ENCODE measurements at places on chromosomes 1 and 21.

DNA sequence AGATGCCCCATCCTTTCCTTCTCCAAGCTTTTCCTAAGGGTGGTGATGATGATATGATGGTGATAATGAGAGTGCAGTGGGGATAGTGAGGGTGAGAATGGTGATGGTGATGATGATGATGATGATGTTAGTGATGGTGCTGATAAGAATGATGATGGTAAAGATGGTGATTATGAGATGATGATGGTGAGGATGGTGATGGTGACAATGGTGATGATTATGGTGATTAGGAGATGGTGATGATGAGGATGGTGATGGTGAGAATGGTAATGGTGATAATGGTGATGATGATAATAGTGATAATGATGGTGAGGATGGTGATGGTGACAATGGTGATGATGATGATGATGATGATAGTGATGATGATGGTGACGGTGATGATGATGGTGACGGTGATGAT lies 4.0 kb downstream of the BSND start:
- DNase-seq = no peak

- no peak for DNase-seq
These were observed 172.8 kb downstream of the PTGER3 start for GRCh38 chr1:70874818-70875217.

- DNase-seq = no peak
These were observed 184.6 kb downstream of the LMO4 start for GRCh38 chr1:87513255-87513654.

- peak; percentile 83 for DNase-seq
These were observed 186.5 kb downstream of the FASLG start for GRCh38 chr1:172845371-172845770.

- no peak for DNase-seq
These were observed 38.5 kb upstream of the LDLRAP1 start for GRCh38 chr1:25504706-25505595.

- peak; percentile 51 for DNase-seq
These were observed 10.8 kb downstream of the GPR3 start for GRCh38 chr1:27403065-27403726.

DNA sequence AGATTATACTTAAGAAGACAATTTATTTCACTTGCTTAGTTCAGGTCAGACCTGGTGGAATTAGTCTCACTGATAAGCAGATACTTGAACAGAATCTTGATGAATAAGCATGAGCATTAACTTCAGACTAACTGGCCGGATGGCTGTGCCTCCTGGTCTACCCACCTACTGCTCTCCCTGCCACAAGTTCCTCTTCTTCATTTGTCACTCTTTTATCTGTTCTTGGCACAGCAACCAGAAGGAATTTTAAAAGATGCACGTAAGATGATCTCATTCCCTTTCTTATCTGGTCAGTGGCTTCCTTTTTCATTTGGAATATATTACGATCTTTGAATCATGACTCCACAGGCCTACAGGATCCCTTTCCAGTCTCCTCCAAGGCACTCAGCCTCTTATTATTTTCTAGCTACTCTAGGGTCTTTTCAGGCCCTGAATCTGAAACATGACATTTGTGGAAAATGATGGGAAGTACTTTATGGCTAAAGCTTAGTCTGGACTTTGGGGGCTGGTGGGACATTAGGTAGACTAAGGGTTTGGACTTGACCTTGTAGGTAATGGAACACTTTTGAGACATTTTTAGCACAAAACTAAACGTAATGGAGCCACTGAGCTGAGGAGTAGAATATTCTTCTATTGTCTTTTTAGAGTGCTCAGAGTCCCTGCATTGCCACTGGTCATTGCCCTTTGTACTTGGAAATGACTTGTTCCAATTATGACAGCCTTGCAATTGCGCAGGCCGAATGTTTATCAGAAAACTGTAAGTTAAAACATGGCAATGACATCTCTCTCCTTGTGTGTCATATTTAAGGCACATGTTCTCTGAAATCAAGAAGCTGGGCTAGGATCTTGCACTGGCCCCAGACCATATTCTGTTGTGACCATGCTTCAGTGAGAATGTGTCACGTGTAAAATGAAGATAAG lies 16.0 kb downstream of the ST6GALNAC3 start:
- DNase-seq = no peak

DNA sequence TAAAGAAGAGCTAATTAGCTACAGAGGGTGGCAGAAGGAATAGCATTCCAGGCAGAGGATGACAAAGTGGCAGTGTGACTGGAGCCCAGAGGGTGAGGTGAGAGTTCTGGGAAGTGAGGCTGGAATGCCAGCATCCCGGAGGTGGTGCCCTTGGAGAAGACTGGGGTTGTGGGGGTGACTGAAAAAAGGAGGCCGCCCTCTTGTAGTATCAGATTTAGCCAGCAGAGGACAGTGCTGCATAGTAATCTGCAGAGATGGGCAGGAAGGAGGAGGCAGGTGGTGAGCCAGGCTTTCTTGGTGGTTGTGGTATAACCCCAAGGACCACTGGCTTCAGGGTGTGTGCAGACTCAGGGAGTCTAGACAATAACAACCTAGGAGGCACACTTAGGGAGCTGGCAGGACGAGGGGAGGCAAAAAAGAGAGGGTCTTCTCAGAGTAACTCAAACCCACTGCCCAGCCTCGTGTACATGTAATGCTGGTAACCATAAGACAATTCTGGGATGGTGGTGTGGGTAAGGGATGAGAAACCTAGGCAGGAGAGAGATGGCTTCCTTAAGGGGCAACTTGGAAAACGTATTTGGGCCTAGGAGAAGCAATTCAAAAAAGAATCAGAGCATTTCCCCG lies 30.5 kb downstream of the MROH7 start:
- peak; percentile 68 for DNase-seq

DNA sequence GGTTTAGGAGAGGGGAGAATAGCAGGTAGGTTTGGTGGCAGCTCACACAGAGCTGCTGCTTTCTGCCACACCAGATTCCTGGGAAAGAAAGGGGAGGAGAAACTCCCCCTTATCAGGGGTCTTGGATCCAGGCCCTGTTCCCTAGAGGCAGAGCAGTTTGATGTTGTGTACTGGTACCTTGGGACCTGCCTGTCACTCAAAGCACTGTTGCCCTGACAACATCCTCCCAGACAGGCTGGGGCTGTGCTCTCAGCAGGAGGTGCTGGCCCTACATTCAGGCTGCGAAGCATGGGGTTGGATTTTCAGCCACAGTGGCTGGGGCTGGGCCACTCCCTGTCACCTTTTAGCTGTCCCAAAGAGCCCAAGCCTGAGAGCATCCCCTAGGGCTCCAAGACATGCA lies 188.0 kb downstream of the GRIK3 start:
- DNase-seq = no peak

DNA sequence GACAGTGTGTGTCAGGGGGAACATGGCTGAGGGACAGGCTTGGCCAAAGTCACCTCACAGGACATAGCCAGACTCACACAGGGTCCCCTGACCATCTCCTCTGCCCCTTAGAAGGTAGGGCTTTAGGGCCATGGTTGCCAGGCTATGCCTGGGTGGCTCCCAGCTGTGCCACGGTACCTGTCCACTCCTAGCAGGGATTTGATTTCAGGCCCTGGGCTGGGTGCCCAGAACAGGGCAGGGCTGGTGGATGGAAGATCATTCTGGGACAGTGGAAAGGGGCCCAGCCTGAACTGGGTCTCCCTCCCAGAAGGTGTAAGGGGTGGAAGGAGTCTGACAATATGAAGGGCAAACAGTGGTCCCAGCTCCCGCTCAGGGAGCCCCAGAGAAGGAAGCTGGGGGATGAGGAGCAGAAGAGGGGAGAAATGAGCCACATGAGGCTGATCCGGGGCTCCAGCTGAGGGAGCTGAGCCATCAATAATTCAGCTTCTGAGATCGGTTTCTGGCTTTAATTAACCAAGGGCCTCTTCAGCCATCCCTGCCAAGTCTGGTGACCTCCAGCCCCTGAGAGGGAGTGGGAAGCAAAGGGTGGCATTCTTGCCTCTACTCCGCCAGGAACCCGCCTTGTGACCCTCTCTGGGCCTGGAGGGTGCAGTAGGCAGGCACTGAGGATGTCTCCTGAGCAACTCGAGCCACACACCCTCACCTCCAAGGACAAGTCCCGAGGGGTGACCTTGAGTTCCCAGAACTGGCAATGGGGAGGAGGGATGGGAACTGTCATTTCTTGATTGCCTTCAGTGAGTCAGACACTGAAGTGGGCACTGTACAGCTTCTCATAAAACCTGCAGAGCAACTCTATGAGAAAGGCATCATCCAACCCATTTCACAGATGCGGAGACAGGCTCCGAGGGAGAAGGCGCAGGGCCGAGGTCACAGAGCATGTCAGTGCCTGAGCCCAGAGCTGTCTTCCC lies 2.1 kb downstream of the CD164L2 start:
- no peak for DNase-seq

- DNase-seq = no peak
These were observed 1.6 kb upstream of the FAM20B start for GRCh38 chr1:179023946-179024650.

DNA sequence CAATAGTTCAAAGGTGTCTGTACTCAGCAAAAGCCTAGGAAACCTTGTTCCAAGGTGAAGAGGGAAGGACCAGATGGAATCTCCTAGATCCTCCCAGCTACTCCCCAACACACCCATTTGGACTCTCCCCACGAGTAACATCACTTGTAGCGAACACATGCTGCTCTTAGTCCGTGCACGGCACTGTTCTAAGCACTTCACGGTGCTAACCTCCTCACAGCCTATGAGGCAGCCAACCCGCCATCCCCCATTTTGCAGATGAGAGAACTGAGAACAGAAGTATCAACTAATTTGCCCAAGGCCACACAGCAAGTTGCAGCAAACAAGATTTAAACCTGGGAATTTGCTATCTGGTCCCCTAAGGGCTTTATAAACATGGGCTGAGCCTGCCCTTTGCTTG lies 24.3 kb downstream of the MRPL37 start:
- no peak for DNase-seq

- DNase-seq = peak; percentile 28
These were observed 505 bp downstream of the LMNA start for GRCh38 chr1:156114919-156115513.

GRCh38 chr1:173477286-173478093 lies at the start of gene PRDX6:
PRDX6 (plus strand) TSS chr1:173477335; CDS start chr1:173477398, 63 bp downstream.
- DNase-seq = peak; percentile 85

DNA sequence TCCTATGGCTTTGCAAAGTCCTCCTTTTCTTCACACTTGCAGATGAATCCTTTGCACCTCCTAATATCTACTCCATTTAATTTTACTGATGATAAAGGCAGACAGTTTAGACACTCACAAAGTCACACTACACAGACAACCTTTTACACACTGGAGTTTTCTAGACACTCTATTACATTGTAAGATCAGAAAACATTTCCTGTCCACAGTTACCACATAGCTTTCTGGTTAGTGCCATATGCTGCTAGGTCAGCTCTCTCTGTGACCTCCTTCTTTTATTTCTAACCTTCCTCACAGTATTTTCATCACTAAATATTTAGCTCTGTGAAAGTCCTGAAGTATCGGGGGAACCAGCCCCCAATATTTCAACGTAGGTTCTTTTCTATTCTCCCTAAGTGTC lies 5.1 kb downstream of the SH2D1B start:
- DNase-seq = no peak

DNA sequence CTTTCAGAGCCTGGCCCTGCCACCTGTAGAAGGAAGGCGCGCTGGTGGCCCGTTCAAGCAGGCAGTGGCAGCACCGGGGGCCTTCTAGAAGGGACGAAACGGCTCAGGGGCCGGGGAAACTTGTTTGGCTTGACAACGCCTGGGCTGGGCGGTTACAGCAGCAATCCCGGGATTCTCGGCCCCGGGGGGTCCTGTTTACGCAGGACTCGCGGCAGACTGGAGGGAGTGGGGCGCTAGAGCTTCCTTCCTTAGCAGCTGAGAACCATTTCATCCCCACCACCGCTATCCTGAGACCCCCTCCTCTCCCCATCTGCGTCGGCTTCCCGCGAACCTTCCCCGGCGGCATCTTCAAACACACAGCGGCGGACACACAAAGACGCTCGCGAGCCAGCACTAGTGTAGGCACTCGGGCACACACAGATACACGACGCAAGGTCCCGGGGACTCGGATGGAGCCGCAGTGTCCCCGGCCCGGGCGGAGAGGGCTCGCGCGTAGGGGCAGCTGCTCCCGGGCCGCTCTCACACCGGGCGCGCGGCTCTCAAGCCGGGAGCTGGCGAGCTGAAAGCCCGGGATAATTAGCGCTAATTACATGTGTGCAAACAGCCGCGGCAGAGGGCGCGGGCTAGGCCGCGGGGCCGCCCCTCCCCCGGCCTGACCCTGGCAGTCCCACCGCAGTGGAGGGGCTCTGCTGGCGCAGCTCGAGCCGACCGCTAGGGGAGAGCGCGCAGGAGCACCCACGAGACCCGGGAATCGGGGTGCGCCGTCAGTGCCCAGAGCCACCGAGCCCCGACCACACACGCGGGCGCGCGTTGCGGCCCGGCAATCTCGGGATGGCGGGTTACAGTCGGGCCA lies 271.4 kb downstream of the FOXD2 start:
- no peak for DNase-seq

DNA sequence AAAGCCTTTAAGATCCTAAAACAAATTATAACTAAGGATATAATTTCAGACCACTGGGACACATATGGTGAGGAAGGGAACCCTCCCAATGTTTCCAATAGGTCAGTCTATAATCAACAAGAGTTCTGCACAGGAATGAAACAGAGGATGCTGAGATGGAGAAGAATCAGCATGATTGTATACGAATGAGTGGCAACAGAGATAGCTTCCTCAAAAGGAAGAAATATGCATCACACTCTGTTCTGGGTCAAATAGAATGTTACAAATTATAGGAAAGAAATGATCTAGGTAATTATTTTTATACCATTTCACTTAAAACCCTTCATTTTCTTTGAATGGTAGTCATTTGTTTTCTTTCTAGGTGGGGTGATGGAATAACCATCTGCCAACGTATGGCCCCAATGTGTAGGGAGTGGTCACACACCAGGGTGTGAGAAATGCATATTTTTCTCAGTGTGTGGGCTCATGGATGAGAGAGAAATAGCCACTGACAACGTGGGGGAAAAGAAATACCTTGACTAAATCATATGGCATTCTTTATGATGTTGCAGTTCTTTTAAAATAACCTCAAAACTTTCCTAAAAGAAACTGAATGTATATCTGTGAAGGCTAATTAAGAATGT lies 104.6 kb upstream of the IVNS1ABP start:
- DNase-seq = no peak

GRCh38 chr1:219924342-219924741 lies 4.0 kb downstream of the SLC30A10 start:
- DNase-seq = no peak

Measured in activated naive CD8-positive, alpha-beta T cell treated with anti-CD3 and anti-CD28 coated beads for 36 hours (primary cell).